ENCODE measurements at places on chromosomes 6 and 20.

DNA sequence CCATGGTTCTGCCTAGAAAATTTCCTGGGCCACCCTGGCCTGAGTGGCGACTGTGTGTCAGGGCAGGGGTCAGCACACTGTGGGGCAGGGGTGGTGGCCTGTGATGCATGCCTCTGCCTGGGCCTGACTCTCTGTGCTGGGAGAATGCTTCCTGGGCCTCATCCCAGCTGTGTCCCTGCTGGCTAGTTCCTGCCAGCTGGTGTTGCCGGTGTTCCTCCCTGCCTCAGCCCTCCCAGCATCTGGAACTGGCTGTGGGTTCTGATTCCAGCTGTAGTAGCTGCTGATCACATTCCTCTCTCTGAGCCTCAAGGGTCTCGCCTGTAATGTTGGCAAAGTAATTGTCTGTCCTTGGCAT lies 101.5 kb downstream of the SYCP2 start:
- no peak for DNase-seq

- no peak for DNase-seq
These were observed 35.8 kb downstream of the AKAP12 start for GRCh38 chr6:151275566-151275965.

DNA sequence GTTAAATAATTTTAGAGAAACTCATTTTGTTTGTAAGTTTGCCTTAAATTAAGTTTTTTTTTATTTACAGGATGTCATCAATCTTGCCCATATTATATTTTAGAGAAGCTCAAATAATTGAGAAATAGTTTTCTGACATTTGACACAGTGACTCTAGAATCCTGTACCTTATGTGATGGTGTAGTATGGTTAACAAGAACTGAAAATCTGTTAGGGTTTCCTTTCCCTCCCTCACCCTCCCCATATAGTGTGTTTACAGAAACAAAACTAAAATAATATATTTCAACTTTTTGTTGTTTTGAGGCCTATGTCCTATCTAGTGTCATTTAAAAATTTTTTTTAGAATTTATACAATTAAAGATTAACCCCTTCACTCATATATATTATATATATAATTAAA lies 91.8 kb downstream of the SESN1 start:
- DNase-seq: no peak

GRCh38 chr6:31121131-31121790 lies 1.0 kb upstream of the CDSN start:
- no peak for DNase-seq

- DNase-seq: no peak
These were observed 748 bp upstream of the ATP9A start for GRCh38 chr20:51768759-51769517.

DNA sequence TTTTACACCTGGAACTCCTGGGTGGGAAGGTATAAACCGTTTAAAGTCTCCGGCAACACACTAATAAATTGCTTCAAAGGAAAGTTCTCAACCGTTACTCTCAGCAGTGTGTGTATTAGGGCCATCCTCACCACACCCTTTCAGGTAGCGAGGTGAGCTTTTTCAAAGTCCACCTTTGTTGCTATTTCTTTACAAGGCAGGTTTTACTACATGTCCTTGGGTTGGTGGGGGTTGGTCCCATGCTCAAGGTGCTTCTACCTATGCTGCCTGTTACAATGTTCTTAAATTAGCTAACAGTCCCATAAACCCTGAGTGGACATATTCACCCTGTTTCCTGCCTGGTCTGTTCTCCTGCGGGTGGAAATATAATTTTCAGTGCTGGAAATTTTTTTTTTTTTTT lies 13.2 kb upstream of the OSER1 start:
- no peak for DNase-seq

DNA sequence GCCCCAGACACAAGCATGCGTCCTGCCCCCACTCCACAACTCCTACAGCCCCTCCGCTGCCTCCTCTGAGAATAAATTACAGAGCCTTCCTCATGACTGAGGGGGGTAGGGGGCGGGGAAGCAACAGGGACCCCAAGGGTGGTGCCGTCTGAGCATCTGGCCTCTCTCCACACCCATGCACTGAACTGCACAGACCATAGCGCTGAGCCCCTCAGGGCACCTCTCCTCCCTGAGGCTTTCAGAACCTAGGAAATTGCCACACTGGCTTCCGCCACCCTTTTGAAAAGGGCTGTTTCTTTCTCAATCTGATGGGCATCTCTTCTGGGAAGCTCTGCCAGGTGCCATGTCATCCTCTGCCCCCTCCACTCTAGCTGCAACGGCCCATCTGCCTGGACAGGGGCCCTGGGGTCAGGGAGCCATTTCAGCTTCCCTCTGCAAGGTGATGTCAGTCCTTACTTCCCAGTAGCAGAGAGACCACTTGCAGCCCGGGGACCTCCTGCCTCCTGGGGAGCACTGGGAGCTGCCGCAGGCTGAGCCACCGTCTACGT lies 2.5 kb downstream of the CST7 start:
- no peak for DNase-seq

GRCh38 chr20:21102603-21103311 lies 3.4 kb downstream of the LINC00237 start:
- DNase-seq: peak; percentile 15

GRCh38 chr20:47156301-47157137 lies 200.0 kb downstream of the ZMYND8 start:
- DNase-seq: no peak

GRCh38 chr6:93088621-93089501 lies 330.5 kb downstream of the EPHA7 start:
- no peak for DNase-seq

GRCh38 chr20:11813106-11813890 lies 104.4 kb upstream of the BTBD3 start:
- no peak for DNase-seq

DNA sequence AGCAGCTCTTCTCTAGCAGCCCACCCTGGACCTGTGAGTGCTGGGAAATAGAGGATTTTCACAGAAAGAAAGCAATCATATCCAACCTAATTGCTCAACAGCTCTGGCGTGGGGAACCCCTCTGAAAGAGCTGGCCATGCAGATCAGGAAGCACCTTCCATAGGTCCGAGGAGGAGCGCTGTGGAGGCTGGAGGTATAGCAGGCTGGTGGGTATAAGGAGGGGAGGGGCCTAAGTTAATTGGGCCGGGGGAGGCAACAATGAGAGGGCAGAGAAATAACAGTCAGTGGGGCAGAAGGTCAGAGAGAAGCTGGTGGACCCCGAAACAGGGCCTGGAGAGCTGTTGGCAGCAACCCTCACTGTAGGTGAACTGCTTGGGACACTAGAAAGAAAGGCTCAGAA lies 40.8 kb downstream of the SNRNP48 start:
- DNase-seq: no peak

GRCh38 chr20:34022151-34022838 lies 28.6 kb downstream of the RALY start:
- peak; percentile 43 for DNase-seq

GRCh38 chr6:51450958-51451357 lies 632.3 kb downstream of the TFAP2B start:
- no peak for DNase-seq

DNA sequence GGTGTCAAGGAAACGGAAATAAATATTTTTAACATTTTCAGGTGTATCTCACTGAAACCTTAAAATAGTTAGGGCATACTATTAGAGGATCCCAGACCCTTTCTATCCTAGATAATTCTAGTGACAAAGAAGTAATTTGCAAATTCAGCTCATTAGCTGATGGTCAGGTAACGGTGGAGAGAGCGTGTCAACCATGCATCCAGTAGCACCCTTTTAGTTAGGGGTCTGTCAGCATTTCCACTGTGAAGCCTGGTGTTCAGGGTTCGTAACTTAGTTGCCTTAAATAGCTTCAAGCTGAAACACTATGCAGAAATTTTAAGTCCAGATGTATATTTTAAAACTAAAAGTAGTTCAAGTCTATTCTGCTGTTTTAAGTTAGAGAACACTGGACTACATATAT lies 48.5 kb upstream of the SUPT3H start:
- DNase-seq: no peak

GRCh38 chr20:23200413-23200812 lies 114.3 kb upstream of the CD93 start:
- DNase-seq: no peak

DNA sequence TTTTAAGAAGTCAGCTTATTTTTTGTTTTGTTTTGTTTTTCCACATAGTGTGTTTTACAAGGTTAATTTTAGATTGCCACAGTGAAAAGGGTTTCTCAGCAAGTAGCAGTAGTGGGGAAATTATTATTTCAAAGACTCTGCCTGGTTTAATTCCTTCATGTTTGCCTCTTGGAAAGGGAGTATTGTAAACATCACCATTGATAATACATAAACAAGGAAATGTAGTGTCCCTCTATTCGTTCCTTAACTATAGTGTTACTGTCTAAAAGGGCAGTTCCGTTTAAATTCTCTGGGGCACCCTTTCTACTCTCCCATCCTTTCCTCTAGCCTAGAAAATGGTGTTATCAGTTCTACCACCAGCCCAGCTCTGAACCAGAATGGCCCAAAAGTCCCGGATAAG lies 391.0 kb upstream of the SOX4 start:
- DNase-seq: no peak

- no peak for DNase-seq
These were observed 99.0 kb upstream of the ADGRF1 start for GRCh38 chr6:47141171-47141570.

DNA sequence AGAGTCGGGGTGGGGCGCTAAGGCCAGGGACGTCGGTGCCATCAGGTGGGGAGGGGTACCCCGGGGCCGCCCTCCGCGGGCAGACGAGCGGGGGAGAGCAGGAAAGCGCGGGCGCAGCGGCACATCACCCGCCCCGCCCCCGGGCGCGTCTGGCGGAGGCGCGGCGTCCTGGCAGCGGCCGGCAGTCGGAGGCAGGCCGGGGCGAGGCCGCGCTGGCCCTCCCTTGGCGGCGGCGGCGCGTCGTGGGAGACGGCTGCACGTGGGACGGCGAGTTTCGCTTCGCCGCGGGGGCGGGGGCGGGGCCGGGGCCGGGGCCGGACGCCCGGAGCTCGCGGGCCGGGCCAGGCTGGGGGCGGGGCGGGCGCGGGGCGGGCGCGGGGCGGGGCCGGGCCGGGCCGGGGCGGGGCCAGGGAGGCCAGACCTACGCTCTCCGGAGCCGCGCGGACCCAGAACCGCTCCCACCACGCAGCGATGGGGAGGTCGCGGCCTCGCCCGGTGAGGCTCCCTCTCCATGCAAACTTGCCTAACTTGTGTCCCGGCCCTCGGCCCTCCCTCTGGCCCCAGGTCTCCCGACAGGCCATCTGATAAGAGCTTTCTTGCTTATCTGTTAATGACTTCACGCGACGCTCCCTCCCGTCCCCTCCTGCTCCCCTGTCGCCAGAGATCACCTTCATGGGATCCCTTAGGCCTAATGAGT lies 12.5 kb downstream of the ITPR3 start:
- DNase-seq: peak; percentile 76

GRCh38 chr6:131048933-131049515 lies 14.0 kb downstream of the EPB41L2 start:
- DNase-seq: no peak

GRCh38 chr6:93779086-93779841 lies 359.9 kb upstream of the EPHA7 start:
- DNase-seq: no peak

- no peak for DNase-seq
These were observed 15.8 kb upstream of the HLA-DQA1 start for GRCh38 chr6:32621372-32621771.

DNA sequence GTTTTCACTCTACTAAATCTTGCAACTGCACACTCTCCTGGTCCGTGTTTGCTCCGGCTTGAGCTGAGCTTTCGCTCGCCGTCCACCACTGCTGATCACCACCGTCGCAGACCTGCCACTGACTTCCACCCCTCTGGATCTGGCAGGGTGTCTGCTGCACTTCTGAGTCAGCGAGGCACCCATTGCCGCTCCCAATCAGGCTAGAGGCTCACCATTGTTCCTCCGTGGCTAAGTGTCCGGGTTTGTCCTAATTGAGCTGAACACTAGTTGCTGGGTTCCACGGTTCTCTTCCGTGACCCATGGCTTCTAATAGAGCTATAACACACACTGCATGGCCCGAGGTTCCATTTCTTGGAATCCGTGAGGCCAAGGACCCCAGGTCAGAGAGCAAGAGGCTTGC lies 98.6 kb upstream of the GPR6 start:
- no peak for DNase-seq

- no peak for DNase-seq
These were observed 3.5 kb downstream of the TBPL1 start for GRCh38 chr6:133956416-133957049.

GRCh38 chr20:63345328-63346100 lies 15.6 kb downstream of the CHRNA4 start:
- no peak for DNase-seq

- peak; percentile 49 for DNase-seq
These were observed 1.1 kb downstream of the JAG1 start for GRCh38 chr20:10672624-10673127.

DNA sequence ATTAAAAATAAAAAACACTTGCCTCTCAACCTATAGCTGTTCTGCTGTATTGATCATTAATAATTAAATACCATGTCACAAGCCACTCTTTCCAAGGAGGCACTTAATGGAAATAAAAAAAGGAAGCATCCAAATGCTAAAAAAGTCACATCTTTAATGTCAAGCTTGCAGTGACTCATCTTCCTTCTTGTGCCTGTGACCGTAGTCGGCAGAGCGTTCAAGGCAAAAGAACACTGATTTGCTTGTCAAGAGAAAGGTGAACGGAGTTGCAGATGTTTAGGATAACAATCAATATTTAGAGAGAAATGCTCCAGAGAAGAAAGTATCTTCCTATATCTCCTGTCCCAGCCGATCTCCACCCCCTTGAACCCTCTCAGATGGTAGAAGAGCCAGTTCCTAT lies 341.0 kb upstream of the OPRM1 start:
- DNase-seq: no peak

- DNase-seq: no peak
These were observed 9.9 kb upstream of the C6orf141 start for GRCh38 chr6:49540614-49541013.

- DNase-seq: no peak
These were observed 189.6 kb downstream of the GJA10 start for GRCh38 chr6:90083891-90084290.

DNA sequence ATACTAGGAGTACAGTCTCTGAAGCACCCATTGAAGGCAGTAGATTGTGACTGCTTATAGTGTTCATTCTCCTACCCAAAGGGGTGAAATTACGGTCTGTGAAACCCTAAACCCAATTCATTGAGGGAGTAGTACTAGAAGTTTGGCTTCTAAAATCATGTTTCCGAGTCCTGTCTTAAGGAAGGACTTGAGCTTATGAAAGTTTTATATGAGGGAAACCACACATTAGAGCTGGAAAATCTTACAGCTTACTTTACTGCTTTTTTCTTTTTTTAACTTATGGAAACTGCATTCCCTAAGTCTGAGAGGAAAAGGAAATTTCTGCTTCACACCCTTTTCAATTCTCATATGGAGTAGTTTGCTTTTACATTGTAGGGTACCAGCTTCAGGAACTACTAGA lies 38.4 kb upstream of the PRIM2 start:
- DNase-seq: no peak

DNA sequence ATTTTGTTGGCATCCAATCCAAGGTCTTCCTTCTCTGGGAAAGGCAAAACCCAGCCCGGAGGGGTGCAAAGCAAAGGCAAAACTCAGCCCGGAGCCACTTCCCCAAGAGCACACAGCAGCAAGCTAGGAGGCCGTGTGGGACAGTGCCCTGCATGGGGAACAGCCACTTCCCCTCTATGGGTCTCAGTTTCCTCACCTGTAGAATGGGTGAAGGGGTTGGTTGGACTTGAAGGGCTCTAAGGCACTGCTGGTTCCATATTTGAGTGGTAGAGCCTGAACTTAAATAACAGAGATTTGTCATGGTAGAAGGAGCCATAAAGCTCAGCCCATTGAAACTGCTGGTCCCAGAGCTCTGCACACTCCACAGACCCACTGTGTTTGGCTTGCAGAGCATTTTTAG lies 51.3 kb upstream of the CCDC167 start:
- no peak for DNase-seq

- DNase-seq: peak; percentile 64
These were observed 374.9 kb upstream of the IRAK1BP1 start for GRCh38 chr6:78492351-78493017.

GRCh38 chr6:41784581-41785171 lies 2.8 kb upstream of the TOMM6 start:
- DNase-seq: no peak

Data from EH (cell line).